Suppressor macrophage (primary cell): ENCODE measurements at places on chromosomes 5 and 9.

- DNase-seq = no peak
Observed at GRCh38 chr9:119794836-119795235, 425.6 kb upstream of the BRINP1 start.

GRCh38 chr5:139133282-139133681, 64.9 kb downstream of the SIL1 start:
- no peak for DNase-seq

GRCh38 chr9:19946441-19947109, 157.7 kb upstream of the SLC24A2 start:
- peak; percentile 27 for DNase-seq

DNA sequence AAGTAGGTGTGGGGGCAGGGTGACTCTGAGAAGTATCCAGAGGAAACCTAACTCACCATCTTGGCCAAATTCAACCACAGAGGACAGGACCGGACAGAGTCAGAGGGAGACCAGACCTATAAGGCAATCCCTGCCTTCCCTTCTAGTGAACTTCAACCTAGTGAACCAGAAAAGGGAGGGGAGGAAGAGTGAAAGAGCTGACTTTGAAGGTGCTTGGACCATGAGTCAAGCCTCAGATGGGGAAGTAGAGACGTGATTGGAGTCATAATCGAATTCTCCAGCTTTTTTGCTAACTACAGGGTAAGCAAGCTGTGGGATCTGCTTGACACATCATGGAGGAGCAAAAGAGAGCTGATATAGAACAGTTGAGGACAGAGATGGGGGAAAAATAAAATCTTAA, 18.8 kb upstream of the KIF2A start:
- peak; percentile 45 for DNase-seq

- no peak for DNase-seq
Observed at GRCh38 chr5:178107756-178108310, 5.5 kb upstream of the N4BP3 start.

DNA sequence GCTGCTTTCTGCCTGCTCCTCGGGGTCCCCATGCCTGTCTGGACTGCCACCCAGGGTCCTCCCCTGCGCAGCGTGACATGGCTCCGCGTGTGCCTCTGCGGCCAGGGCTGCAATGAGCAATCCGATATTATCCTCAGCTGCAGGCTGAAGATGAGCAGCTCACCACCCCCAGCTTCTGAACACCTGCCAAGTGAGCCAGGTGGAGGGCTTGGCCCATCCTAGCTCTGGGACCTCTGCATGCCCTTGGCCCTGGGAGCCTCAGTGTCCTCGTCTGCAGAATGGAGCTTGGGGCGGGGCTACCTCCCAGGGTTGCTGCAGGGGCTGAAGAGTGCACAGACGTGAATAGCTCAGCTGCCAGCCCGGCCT, 4.1 kb upstream of the MYMK start:
- DNase-seq = no peak

DNA sequence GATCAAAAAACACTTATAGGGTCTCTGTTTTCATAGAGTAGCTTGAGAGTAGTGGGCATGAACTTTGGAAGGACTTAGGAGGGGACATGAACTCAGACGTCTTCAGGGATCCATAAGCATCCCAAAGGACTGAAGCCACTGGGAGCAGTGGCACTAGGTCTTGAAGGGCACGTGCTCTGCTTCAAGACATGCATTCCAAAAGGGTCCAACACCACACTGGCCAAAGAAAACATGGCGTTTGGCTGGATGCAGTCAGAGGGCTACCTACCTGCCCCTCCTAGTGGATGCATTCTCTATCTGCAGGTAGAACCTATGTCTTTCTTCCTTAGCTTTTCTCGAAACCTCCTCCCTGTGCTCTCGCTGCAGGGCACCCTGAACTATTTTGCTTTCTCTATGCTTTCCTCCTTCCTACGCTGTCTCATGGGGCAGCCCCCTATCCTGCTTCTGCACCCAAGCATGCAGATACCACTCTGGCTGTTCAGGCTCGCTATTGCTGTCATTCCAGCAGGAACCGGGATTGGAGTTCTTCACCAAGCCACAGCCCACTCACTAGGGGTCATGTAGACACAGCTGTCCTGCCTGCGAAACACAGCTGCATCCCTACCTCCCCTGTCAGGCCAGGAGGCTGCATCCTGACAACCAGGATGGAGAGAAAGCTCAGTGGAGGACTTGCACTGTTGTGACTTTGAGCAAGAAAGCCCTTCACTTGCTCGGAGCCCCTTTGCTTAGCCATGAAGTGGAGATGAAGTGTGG, 11.9 kb downstream of the FAM240B start:
- no peak for DNase-seq

- peak; percentile 87 for DNase-seq
Observed at GRCh38 chr9:127586537-127586936, 25.5 kb upstream of the STXBP1 start.

- DNase-seq = no peak
Observed at GRCh38 chr9:5577225-5577624, 51.7 kb upstream of the RIC1 start.

DNA sequence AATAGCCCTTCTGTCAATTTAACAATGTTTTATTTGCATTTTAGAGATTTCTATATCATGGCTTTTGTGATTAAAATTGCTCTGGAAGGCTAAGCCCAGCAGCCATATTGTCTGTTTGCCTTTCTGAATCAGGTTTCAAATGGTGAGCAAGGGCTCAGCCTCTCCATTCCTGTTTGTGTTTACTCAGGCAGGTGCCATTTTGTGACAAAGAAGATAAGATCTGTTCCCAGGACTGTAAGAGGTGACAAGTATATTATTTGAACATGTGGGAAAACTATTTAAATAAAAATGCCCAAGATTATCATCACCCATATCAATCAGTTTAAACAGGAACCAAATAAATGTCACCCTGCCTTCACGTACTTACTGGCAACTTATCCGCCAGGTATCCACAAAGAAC, 641.3 kb upstream of the KLF4 start:
- no peak for DNase-seq

DNA sequence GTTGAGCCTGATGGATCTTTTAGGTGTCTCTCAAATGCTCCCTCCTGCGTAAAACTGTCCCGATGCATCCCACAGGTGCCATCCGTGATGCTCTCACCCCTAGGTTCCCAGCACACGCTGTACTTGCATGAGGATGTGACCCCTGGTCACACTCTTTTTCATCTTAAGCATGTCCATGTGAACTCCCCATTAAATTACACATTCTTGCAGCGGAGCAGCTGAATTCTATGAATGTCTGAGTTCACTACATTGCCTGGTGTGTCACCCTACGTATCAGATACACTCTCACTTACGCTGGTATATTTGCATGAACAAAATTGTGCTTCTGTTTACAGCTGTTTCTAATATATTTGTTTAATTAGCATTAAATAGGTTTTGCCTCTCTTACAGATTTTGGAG, 105.3 kb upstream of the RETREG1 start:
- DNase-seq = no peak

DNA sequence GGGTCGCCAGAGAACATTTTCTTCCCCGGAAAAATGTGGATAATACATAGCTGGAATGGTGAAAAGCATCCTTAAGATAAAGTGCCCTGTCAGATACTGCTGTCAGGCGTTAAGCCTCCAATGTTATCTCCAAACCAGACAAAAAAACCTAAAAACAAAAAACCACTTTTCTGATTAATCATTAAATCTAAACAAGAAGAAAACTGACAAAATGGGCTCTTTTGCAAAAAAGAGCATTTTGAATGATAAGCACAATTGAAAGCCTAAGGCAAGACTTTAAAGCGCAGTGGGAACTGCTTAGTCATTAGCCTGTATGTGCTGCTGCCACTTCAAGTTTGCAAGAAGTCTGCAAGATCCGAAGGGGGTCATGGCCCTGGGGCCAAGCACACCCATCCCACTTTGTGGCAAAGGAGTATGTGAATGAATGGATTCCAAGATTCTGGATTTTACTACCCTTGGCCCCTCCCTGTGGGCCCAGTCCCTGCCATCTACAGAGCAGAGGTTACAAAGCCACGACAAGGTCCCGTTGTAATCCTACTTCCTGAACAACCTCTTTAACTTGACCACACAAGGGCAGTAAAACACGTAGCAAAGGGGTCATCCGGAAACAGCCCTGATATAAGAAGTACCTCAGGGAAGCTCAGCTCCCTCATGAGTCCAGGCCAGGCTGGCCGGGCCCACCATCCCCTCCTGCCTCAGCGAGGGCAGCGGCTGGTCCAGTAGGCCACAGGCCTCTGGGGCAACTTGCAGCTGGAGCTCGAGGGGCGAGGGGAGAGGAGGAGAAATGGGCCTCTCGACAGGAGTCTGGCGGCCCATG, 29.7 kb downstream of the SHB start:
- DNase-seq = peak; percentile 55

GRCh38 chr9:72473474-72474261, 47.7 kb upstream of the TMC1 start:
- peak; percentile 33 for DNase-seq

GRCh38 chr5:75042522-75042921, 9.8 kb downstream of the GCNT4 start:
- DNase-seq = no peak

- DNase-seq = no peak
Observed at GRCh38 chr5:84118551-84118950, 266.1 kb downstream of the EDIL3 start.

DNA sequence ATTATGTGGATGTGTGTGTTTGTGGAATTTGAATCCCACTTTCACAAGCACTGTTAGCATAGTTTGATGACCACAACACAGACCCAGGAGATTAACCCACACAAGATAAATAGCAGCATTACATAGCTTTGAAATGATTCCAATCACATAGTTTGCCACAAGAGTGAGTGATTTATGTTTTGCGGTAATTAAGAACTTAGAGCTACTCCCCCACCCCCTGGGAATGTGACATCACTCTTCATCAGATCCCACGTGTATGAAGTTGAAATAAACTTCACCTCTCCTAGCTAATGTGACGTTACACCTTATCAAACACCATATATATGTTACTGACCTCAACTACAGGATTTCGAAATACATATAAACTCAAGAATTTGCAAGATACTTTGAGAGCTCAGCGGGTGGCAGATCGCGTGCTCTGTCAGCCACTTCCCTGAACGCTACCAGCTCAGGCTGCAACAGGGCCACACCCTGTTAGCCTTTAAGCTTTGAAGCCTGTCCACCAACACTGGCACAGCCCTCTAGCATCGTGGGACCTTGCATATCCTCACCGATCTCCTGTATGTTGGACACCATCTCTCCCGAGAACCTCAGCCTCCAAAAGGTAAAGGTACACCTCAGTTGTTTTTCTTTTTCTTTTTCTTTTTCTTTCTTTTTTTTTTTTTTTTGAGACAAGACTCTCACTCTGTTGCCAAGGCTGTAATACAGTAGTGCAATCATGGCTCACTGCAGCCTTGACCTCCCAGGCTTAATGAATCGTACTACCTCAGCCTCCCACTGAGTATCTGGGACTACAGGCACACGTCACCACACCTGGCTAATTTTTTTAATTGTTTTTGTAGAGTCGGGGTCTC, 1.7 kb upstream of the AGTPBP1 start:
- peak; percentile 86 for DNase-seq
